ENCODE measurements at places on chromosomes 16 and 17.

- no peak for DNase-seq
Measured at GRCh38 chr17:79577485-79578187, 33.2 kb downstream of the RBFOX3 start.

DNA sequence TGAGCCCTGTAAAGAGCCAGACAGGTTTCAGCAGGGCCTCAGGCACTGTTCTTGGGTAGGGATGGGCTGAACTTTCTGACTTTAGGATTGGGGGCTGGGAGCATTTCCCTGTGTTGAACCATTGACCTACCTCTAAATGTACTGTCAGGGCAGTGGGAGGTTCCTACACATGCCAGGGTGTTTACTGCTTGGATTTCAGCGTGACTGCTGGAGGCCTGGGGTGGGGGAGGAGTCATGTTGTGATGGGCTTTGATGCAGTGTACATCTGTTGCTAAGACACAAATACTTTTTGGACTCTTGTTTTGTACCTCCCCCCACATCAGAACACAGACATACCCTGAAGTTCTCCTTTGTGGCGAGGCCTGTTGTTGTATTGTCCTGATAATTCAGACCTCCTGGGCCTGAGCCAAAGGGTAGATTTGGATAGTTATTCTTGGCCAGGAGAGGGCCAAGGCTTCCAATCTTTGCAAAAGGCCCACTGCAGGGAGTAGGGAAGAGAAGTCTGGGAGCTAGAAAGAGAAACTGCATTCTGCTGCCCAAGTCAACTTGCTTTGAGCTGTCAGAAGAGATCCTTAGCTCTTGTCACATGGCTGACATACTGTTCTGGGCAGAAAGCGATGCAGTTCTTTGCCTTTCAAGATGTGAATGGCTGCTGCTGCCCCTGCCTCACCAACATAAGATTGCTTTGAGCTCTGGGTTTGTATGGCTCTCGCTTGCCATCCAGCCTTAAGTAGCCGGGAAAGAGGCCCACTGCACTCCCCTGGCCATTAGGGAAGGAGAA is 3.7 kb downstream of the NFE2L1 start:
- DNase-seq = no peak

- no peak for DNase-seq
Measured at GRCh38 chr17:59760160-59760559, 52.7 kb downstream of the VMP1 start.

GRCh38 chr16:4529085-4530060 is 9.2 kb downstream of the CDIP1 start:
- DNase-seq = no peak

DNA sequence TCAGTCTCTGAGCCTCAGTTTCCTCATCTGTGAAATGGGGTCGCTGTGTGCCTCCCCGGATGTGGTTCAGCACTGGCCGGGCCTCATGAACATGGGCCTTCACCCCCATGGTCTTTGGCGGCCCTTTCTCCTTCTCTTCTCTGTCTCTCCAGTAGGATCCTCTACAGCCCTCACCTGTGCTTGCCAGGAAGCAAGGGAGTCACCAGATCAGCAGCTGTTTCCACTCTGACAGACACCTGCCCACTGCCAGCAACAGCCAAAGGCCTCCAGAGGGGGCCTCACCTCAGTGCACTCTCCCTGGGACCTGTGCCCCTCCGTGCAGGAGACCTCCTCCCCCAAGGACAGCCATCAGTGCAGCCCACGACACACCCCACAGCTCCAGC is 89.4 kb downstream of the C16orf78 start:
- no peak for DNase-seq

DNA sequence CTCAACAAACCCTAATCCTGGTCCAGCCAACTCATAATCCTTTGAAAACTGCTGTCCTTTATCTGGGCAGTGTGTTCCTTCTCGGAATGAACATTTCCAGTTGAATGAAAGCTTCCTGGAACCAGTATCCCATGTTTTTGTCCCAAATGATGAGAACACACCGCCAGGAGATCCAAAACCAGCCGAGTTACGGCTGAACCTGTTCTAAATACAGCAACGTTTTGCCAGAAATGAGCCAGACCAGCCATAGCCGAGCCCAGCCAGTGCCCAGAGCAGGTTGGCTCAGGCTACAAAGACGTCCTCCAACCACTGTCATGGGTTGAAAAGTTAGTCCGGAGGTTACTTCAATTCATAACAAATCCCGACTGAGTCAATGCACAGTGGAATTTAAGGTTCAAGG is 67.6 kb upstream of the FOXF1 start:
- DNase-seq = no peak

DNA sequence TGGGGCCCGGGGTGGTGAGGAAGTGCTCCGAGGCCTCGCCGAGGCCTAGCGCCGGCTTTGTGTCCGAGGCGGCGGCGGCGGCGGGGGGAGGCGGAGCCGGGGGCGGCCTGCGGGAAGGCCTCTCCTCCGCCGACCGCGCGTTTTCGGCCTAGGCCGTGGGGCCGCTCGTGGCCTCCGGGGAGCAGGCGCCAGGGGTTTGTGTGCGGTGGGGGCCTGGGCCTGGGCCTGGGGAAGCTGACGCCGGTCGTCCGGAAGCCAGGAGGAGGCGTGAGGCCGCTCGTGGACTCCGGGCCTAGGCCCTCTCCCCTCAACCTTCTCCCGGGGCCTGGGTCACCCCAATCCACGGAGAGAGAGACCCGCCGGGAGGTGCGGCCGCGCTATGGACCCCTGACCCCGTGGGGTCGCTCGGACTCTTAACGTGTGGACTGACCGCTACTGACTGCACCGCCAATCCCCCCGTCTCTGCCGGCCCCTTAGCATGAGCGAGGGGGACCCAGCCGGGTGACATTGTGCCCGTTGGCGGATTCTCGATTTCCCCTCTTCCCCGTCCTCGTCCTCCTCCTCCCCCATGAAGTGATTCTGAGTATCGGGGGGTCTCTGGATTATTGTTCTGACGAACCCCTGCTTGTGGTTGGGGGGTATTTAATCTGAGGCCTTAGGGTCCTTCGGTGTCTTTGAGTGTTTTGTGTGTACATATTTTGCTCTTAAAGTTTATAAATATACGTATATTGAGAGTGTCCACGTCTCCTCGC is 660 bp downstream of the RBBP6 start:
- no peak for DNase-seq

- DNase-seq = no peak
Measured at GRCh38 chr17:34133350-34133749, 121.7 kb upstream of the CCL2 start.

GRCh38 chr16:554640-555365 is 5.4 kb upstream of the PRR35 start:
- no peak for DNase-seq

GRCh38 chr16:12479751-12480150 is 323.9 kb downstream of the CPPED1 start:
- no peak for DNase-seq

All from esophagus squamous epithelium (tissue), 5 donors.